ENCODE measurements at places on chromosomes 11 and 22.

- no peak for DNase-seq
Observed at GRCh38 chr11:75100314-75100713, 3.6 kb upstream of the OR2AT4 start.

DNA sequence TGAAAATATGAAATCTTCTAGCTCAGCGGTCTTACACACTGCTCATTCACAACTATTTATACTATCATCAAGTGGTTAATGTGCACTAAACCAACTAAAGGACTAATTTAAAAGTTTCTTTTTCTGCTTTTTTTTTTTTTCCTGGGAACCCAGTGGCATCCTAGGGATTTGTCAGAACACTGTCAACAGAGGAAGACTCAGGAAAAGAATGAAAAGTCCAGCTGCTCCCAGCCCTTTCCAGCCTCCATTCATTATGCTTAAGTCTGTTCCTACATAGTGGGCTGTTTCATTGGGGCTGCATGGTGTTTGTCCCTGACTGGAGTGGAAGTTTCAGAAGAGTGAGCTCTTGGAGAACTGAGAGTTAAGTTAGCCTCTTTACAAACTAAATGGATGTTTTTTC is 391.1 kb downstream of the AASDHPPT start:
- DNase-seq, result no peak

DNA sequence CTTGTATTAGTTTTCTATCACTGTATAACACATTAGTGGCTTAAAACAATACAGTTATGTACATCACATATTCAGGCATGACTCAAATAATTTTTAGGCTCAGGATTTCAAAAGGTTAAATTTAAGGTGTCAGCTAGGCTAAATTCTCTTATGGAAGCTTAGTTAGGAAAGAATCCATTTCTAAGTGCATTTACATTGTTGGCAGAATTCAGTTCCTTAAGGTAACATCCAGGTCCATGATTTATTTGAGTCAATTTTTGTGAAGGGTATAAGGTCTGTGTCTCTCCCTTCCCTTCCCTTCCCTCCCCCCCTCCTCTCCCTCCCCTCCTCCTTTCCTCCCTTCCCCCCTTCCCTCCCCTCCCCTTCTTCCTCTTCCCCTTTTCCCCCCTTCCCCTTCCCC is 399.0 kb upstream of the CNTN5 start:
- DNase-seq, result no peak

GRCh38 chr11:34335801-34336200 is 22.0 kb downstream of the ABTB2 start:
- no peak for DNase-seq

GRCh38 chr11:131982154-131982553 is 611.7 kb downstream of the NTM start:
- no peak for DNase-seq

Measured in stimulated activated CD8-positive, alpha-beta memory T cell treated with anti-CD3 and anti-CD28 coated beads, Interleukin-4, amount 100 ng/mL, for 1 hour (primary cell).